Upper lobe of right lung (tissue), 1 donor: ENCODE measurements at places on chromosomes 4 and X. TPM values are rescaled to one million over a fixed set of nuclear protein-coding genes. Genes with fewer than 3 reads are reported as not detected.

DNA sequence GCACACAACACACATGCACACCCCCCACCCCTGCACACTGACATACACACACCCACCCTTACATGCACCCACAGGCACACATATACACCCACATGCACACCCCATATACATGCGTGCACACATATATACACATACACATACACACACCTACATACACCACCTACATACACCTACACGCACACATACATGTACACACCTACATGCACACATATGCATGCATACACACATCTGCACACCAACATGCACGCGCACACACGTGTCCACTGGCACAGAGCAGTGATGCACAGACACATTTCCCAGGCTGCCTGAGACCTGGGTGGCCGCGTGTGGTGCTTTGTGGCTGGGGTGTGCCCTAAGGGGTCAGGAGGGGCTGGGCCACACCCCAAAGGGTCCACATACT, 31.7 kb downstream of the FGFRL1 start:
- DNase-seq: no peak

DNA sequence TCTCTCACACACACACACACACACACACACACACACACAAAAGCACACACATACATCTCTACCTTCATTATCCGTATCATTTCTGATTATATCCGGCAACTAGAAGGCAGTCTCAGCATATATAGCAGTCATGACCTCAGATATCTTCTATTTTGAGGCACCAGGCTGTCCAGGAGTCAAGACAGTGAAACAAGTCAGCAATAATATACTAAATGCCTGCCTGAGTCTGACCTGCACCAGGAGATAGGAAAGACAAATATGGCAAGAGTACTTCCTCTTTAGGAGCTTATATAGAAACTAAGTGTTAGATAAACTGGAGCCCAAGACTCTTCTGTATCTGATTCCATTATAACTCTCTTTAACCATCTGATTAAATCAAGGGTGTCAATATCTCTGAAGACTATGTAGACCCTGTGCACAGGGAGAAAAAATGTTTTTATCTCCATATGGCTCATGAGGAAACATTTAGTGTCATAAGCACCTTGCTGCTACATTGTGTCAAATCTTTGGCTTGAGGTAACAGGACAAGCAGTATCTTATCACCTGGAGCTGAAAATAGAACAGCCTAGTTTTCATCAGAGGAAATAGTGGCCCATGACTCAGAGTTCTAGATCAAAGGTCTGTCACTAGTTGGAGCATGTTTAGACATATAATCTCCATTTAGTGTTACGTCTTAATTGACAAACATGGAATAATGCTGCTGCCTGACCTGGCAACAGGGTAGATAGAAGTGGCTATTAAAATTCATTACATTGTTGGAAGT, 27.0 kb upstream of the FAM47B start:
- DNase-seq: no peak

DNA sequence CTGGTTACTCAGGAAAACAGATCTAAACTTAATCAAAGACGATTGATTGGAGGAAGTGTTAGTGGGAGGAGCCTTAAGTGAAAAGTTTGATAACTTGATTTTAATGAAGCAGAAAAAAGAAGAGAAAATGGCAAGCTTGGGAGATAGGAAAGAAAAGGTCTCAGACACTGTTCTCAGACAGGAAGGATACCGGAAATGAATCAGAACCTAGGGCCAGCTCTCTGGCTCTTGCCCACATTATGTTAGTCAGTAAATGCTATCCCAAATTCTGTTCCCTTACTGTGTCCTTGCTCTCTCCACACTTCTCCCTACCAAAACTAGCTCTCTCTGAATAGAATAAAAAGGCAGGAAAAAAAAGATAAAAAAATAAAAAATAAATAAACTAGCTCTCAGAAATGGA, 48.6 kb upstream of the TMEM164 start:
- no peak for DNase-seq

DNA sequence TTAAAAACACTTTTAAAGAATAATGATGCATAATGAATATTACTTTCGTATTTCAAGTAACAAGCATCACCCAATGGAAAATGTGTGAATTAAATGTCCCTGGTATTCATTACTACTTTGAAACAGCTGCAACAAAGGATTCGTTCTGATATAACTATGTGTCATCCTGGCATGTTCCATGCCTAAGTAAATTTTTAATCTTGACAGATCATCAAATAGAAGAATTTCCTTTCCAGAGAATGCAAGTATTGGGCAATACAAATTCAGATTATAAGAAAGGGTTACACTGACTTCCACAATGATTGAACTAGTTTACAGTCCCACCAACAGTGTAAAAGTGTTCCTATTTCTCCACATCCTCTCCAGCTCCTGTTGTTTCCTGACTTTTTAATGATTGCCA, 105.3 kb downstream of the SPCS3 start:
- no peak for DNase-seq

DNA sequence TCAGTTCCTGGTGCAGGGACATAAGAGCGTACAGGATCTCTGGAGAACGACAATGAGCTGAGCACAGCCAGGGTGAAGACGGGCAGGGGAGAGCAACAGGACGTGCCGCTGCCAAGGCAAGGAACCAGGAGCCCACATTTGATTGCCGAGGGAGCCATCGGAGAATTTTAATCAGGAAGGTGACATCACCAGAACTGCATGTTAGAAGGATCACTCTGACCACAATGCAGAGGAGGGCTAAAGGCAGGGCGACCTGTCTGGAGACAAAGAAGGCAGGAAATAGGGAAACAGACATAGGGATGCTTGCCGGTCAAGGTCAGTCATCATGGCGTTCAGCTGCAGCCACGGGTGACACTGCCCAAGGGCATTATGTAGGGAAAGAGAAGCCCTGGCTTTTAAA, 81.4 kb downstream of the RBM47 start:
- no peak for DNase-seq

Gene POU3F4
- not detected for total RNA-seq

Gene COL4A6
- total RNA-seq: 1.8 TPM
